ENCODE measurements at places on chromosomes 1 and 21.

GRCh38 chr1:156626079-156626438 lies 6.8 kb downstream of the HAPLN2 start:
- DNase-seq: no peak

GRCh38 chr1:38291336-38291735 lies 244.7 kb upstream of the POU3F1 start:
- no peak for DNase-seq

GRCh38 chr1:118335331-118335732 lies 150.3 kb upstream of the SPAG17 start:
- DNase-seq: no peak

DNA sequence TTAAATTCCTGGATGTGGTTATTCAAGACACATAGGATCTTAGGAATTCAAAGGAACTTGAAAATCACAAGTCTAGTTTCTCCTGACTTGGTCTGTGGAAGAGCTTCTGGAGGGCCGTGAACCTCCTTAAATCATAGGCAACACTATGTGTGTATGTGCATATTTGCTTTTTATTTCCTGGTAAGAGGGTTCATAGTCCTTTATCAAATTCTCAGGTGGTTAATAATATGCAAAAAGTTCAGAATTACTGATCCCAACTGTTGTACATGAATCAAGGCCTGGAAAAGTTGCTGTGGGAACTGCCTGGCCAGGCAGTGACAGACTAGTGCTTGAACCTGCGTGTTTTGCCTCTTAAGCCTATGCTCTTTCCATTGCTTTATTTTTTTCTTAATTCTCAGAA lies 12.9 kb downstream of the MTR start:
- no peak for DNase-seq

- DNase-seq: no peak
Measured at GRCh38 chr1:21117597-21118001, 59.1 kb downstream of the EIF4G3 start.

DNA sequence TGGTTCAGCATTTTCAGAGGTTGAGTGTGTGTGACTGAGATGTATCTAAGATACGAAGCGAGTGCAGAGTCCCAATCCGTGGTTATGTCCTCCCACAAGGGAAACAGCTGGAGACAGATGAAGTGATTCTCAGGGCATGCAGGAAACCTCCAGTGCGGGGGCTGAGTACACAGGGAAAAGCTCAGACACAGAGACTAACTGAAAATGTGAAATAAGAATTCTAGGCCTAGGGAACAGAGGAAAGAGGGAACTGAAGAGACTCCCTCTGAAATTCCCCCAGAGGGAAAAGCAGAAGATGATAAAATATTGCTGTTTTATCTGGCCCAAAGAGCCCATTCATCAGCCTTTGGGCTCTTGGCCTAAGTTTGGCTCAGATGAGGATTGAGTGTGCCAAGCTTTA lies 116.8 kb downstream of the LRRC53 start:
- no peak for DNase-seq

DNA sequence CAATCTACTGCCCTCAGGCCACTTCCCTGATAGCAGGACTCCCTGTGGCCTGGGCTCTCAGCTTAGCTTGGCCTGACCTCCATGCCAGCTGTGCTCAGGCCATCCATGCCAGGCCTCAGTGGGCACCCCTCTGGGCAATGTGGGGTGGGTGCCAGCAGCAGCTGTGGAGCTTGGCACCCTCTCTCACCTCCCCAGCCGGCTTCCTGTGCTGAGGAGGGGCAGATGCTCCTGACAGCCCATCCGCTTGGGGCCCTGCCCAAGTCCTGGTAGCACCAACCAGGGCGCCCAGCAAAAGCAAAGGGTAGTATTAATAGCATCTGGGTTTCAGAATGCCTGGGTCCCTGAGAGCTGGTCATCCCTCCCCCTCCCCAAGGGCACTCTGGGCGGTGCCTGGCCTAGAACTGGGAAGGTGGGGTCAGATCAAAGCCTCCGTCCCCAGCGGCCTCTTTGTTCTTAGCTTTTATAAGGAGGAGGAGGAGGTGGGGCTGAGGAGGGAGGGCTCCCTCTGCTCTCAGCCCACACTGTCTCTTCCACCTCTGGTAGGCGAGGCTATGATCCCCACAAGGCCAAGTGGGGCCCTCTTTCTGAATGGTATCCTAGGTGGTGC lies 6.1 kb downstream of the EFNA4 start:
- no peak for DNase-seq

Measured in activated CD4-positive, alpha-beta T cell treated with anti-CD3 and anti-CD28 coated beads, Interleukin-2, amount 50 U/mL, for 1 hour (primary cell).